ENCODE measurements at places on chromosomes 12 and 14.

- DNase-seq = no peak
Measured at GRCh38 chr12:1525858-1526257, 68.5 kb downstream of the FBXL14 start.

GRCh38 chr12:25970916-25971653 is 12.6 kb downstream of the RASSF8 start:
- DNase-seq = no peak

- no peak for DNase-seq
Measured at GRCh38 chr14:93086441-93087055, 29.2 kb downstream of the ITPK1 start.

GRCh38 chr12:121534495-121535148 is 46.2 kb downstream of the KDM2B start:
- no peak for DNase-seq

- DNase-seq = no peak
Measured at GRCh38 chr12:101243074-101243473, 33.0 kb upstream of the SLC5A8 start.

- DNase-seq = no peak
Measured at GRCh38 chr14:105436891-105437722, 17.5 kb downstream of the MTA1 start.

DNA sequence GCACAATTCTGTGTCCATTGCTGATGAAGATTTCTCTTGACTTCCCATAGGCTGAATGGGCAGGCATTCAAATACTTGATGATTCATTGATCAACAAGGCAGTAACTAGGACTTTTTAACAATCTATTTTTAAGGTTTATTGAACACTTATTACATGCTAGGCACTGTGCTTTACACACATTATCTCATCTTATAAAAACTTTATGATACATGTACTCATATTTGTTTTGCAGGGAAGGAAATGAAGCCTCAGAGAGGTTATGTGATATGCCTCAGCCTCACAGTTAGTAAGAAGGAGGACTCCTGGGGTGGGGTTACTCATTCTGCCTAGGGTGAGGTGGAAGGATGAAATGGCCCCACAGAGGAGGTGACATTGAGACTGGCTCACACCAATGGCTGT is 12.9 kb upstream of the EMP1 start:
- peak; percentile 50 for DNase-seq

GRCh38 chr12:128690641-128691040 is 133.1 kb downstream of the SLC15A4 start:
- no peak for DNase-seq

- DNase-seq = peak; percentile 51
Measured at GRCh38 chr12:77339610-77340009, 274.2 kb upstream of the E2F7 start.

- DNase-seq = no peak
Measured at GRCh38 chr12:71250166-71250565, 92.4 kb upstream of the TSPAN8 start.

GRCh38 chr12:89468648-89469326 is 55.8 kb downstream of the GALNT4 start:
- DNase-seq = no peak

GRCh38 chr14:36001936-36002335 is 174.6 kb downstream of the PTCSC3 start:
- DNase-seq = no peak

DNA sequence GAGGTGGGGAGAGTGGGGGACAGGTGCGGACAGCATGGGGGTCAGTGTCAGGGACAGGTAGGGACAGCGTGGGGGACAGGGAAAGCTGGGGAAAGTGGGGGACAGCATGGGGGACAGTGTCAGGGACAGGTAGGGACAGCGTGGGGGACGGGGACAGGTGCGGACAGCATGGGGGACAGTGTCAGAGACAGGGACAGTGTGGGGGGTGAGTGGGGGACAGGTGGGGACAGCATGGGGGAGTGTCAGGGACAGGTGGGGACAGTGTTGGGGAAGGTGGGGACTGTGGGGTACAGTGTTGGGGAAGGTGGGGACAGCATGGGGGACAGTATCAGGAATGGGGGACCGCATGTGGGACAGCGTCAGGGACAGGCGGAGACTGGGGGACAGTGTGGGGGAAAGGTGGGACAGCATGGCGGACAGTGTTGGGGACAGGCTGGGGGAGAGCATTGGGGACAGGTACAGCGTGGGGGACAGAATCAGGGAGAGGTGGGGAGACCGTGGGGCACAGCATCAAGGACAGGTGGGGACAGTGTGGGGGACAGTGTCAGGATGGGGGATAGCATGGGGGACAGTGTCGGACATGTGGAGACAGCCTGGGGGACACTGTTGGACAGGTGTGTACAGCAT is 96.1 kb downstream of the TMEM121 start:
- DNase-seq = no peak

- peak; percentile 34 for DNase-seq
Measured at GRCh38 chr12:80829767-80830166, 108.0 kb downstream of the LIN7A start.

- peak; percentile 98 for DNase-seq
Measured at GRCh38 chr12:10211940-10212738, 538 bp upstream of the GABARAPL1 start.

DNA sequence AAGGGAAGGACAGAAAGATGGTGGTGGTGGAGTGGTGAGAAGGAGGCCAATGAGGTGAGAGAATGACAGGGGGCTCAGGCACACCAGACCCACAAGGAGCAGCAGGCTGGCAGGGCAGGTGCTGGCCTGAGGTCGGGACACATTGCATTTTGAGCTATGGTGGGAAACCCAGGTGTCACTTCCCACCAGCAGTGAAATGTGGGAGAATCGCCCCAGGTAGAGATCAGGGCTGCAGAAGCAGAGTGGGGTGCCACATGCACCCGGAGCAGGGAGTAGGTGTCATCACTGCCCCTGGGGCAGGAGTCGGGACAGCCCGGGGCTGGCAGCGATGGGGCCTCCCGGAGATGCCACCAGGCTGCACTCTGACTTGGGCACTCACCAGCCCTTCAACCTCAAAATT is 315.8 kb downstream of the BCL11B start:
- DNase-seq = no peak

GRCh38 chr14:61470261-61470960 is 149.0 kb downstream of the PRKCH start:
- peak; percentile 100 for DNase-seq

DNA sequence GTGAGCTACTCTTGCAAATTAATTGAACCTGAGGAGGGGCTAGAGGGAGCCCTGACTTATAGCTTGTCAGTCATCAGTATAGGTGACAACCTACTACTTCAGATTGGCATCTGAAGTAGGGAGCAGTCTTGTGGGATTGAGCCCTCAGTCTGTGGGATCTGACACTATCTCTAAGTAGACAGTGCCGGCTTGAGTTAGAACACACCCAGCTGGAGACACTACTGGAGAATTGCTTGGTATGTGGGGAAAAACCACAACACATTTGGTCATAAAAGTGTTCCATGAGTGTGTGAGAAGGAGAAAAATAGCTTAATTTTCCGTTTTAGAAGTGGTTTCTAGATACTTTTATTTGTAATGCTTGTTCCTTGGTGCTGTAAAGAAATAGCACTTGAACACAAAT is 30.5 kb upstream of the DDHD1 start:
- DNase-seq = peak; percentile 54

DNA sequence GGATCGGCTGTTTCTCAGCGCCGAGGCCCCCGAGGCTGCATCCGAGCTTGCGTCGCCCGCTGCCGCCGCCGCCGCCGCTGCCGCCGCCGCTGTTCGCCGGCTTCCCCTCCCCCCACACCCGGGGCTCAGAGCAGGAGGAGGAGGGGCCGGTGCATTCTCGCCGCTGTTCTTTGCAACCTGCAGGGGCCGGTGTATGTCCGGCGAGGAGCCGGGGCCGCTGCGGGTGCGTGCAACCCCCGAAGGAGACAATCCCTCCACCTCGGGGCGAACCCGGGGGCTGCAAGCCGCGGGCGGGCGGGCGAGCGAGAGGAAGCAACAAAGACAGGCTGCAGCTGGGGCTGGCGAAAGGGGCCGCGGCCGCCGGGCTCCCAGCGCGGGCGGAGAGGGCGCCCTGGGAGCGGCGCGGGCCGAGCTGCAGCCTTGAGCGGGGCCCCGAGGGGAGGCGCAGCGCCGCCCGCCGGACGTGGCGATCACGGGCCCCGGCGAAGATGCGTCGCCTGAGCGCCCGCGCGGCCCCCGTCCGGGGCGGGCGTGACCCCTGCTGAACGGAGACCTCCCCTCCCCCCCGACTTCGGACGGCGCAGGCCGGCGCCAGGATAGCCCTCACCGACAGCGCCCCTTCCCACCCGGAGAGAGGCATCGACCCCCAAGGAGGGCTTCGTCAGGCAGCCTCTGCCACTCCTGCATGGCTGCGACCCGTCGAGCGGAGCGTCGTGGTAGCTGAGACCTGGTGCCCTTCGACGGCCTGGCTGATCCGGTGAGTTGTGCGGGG is 702 bp downstream of the FAM222A start:
- DNase-seq = peak; percentile 24

- peak; percentile 66 for DNase-seq
Measured at GRCh38 chr14:42110167-42110566, 503.5 kb downstream of the LRFN5 start.

- DNase-seq = peak; percentile 38
Measured at GRCh38 chr14:73209953-73210352, 27.4 kb upstream of the PAPLN start.

- DNase-seq = no peak
Measured at GRCh38 chr12:96153131-96153725, 40.9 kb upstream of the ELK3 start.

DNA sequence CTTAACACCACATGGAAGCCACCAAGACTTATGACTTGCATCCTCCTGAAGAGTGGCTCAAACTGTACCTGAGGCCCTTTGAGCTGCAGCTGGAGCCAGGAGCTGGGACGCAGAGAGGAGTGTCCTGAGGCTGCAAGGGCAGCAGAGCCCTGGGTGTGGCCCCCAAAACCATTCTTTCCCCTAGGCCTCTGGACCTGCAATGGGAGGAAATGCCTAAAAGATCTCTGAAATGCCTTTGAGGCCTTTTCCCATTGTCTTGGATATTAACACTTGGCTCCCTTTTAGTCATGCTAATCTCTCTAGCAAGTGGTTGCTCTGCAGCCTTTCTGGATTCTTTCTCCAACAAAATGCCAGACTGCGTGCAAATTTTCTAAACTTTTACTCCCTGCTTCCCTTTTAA is 156.1 kb downstream of the SLC38A4 start:
- no peak for DNase-seq

GRCh38 chr12:29282031-29282816 is 98.7 kb downstream of the ERGIC2 start:
- DNase-seq = peak; percentile 71

GRCh38 chr12:12456637-12457036 is 99.8 kb downstream of the BORCS5 start:
- peak; percentile 64 for DNase-seq

GRCh38 chr12:110576504-110576903 is 6.6 kb downstream of the PPTC7 start:
- no peak for DNase-seq

- no peak for DNase-seq
Measured at GRCh38 chr12:9327320-9327719, 119.1 kb upstream of the PZP start.

DNA sequence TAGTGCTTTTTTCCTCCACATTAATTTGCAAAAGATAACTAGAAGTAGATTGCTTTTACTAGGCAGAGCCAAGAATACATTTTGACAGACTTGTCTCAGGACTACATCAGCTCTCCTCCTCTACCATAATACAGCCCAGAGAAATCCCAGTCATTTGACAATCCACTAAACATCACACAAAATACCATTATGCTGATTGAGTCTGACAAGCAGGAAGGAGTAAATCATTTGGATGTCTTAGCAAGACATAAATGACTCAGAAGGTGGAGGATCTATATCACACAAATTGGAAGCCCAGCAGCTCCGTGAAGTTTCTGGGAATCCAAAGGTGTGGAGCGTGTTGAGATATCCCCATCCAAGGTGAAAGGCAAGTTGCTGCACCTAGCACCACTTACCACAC is 75.4 kb upstream of the FKBP4 start:
- DNase-seq = peak; percentile 45

DNA sequence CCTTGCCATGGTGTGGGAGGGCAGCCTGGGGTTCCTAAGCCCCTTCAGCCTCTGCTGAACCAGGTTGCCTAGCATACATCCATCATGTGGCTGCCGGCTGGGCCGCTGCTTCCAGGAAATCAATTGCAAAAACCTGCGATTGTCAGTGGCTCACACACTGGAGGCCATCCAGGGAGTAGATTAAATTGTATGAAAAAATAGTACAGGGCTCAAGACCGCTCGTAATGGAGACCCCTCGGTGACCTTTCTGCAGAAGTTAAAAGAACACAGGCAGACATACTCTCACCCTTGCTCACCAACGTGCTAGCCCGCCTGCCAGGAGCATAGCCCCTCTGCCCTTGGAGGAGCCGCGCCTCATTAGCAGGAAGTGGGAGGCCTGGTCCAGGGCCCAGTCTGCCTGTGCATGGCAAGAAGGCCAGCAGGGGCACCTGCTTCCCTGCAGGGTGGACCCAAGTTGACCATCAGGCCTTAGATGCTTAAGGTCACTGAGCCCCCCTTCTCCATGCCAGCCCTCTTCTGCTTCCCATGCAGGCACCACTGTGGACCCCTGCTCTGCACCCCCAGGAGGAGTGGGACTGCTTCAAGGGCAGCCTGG is 31.4 kb upstream of the CIPC start:
- DNase-seq = no peak

GRCh38 chr12:3285570-3285969 is 205.4 kb upstream of the PRMT8 start:
- DNase-seq = no peak

GRCh38 chr12:44334347-44334746 is 498.5 kb downstream of the TMEM117 start:
- no peak for DNase-seq

GRCh38 chr12:114399664-114400211 is 6.2 kb downstream of the TBX5 start:
- DNase-seq = no peak

DNA sequence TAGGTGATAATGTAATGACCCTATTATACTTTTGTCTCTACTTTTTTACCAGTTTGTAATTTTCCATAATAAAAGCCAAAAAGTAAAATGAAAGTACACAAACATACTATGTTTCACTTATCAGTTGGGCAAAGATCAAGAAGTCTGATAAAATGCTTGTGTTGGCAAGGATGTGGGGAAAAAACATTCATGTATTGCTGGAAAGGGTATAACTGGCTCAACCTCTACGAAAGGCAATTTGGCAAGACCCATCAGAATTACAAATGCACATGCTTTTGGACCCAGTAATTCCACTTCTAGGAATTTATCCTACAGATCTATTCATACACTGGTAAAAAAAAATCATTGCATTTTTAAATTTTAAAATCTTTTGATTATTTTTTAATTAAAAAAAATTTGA is 68.0 kb downstream of the SPTB start:
- no peak for DNase-seq

DNA sequence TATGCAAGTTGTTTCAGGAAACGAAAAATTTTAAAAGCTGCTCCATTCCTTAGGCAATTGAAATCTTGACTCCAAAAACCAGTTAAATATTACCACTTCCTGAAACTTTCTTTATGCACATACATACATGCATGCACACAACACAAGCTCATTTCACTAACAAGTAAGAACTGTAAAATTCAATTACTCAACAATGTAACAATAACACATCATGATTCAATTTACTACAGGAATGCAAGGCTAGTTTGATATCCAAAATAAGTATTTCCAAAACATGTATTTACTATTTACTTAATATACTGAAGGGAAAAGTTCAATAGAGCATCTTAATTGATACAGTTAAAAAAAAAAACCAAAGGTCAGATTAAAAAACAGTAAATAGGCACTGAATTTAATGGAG is 19.6 kb downstream of the NAP1L1 start:
- no peak for DNase-seq

- peak; percentile 70 for DNase-seq
Measured at GRCh38 chr12:57611108-57611826, at the start of gene ARHGEF25. ARHGEF25 (plus strand) TSS chr12:57611435; CDS start chr12:57611895, 460 bp downstream.
